ENCODE measurements at places on chromosomes 3 and 15.

GRCh38 chr3:26145769-26146168, 355.9 kb downstream of the OXSM start:
- DNase-seq: no peak

DNA sequence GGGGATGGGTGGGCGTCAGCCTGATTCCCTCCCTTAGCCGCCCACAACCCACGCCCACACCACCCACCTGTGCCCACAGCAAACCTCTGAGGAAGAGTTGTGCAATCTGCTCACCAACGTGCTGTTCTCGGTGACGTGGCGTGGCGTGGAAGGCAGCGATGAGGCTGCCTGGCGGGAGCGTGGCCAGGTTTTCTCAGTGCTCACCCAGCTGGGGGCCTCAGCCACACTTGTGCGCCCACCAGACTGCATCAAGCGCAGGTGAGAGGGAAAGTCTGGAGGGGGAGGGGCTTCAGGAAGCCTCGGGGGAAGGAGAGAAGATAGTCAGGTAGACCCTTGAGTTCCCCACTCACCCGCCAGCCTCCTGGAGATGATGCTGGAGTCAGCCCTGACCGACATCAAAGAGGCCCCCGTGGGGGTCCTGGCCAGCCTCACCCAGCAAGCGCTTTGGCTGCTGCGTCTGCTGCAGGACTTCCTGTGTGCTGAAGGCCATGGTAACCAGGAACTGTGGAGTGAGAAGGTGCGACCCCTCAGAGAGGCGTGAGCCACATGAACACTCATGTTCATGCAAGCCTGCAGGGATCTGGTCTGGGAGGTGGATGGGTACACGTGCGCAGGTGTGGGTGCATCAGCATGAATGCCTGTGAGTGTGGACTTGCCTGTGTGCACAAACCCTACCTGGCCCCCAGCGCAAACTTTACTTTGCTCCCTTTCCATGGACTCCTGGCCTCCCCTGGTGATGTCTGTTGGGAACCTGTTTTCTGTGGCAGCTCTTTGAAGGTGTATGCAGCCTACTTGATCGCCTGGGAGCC, 21.7 kb downstream of the NBEAL2 start:
- no peak for DNase-seq

DNA sequence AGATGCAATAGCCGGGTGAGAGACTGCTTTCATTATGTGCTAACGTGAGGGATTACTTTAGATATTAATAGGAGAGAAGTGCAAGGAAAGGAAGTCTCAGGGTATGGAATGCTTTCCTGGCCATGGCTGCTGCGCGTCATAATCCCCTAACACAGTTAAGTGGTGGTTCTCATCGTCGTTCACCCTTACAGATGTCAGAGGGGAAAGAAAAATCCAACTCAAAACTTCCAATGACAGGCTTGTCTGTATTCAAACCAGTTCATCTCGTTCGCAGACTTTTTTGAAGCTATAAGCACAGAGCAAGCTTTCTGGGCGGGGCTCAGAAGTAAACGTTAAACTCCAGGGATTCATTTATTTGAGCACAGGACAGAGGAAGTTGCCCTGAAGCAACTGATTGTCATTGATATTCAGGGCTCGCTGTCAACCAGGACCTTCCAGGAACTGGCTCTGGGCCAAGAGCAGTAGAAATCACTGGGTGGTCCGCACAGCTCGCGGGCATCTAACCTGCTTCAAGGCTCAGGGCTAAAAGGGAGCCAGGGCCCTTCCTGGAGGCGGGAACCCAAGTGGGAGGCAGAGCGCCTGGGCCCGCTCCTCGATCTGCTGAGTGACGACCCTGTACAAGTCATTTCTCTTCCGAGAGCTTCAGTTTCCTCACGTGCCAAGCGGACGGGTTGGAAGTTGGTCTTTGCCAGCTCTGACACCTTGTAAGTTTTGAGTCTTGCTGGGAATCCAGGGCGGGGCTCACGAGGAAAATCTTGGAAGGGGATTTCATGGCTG, 1.1 kb upstream of the LPP start:
- no peak for DNase-seq

DNA sequence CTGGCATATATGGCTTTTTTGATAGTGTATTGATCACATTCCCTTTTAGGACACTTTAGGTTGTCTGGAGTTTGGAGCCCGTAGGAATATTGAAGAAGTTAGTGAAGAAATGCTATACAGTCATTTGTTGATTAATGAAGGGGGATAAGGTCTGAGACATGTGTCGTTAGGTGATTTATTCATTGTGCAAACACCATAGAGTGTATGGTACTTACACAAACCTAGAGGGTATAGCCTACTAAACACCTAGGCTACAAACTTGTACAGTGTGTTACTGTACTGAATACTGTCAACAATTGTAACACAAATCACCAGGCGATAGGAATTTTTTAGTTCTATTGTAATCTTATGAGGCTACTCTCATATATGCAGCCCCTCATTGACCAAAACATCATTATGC, 3.3 kb downstream of the TPM1 start:
- no peak for DNase-seq

GRCh38 chr3:125080077-125080476, 24.3 kb upstream of the HEG1 start:
- DNase-seq: no peak

- DNase-seq: no peak
Measured at GRCh38 chr3:117398141-117398899, 688.7 kb downstream of the TUSC7 start.

- DNase-seq: no peak
Measured at GRCh38 chr15:38559636-38560307, 4.8 kb downstream of the RASGRP1 start.

- DNase-seq: no peak
Measured at GRCh38 chr15:70855764-70856163, 1.8 kb upstream of the LARP6 start.

DNA sequence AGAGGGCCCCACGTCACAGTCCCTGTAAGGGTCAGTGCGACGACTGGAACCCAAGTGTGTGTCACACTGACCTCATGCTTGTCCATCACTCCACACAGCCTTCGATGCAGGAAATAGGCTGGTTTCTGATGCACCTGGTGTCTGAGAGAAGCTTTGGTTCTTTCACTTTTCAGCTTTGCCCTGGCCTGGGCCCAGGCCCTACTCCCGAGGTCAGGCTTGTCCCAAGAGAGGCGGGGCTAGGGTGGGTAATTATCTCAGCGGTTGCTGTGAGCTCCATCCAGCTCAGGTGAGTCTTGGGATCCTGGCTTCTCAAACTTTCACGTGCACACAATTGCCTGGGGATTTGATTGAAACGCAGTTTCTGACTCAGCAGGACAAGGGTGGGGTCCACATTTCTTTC, 19.6 kb upstream of the CHRNB4 start:
- no peak for DNase-seq

- no peak for DNase-seq
Measured at GRCh38 chr3:26652164-26652563, 29.6 kb downstream of the LRRC3B start.

DNA sequence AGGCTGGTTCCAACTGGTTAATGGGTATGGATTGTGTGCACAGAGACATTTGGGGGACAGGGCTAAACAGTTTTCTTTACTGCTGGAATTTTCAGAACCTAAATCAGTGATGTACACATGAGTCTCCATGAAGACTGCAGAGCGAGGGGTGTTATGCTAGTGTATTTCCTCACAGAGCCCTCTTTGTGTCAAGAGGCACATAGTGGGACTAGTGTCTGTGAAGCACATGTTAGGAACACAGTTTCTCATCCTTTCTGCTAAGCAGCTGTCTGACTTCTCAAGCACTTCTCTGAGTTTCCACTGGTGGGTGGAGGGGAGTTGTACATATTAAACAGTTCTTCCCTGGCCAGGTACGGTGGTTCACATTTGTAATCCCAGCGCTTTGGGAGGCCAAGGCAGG, 9.4 kb upstream of the STARD5 start:
- no peak for DNase-seq

GRCh38 chr15:36458411-36458810, 121.0 kb upstream of the CDIN1 start:
- no peak for DNase-seq

- DNase-seq: no peak
Measured at GRCh38 chr3:23836536-23837230, 30.9 kb downstream of the UBE2E1 start.

- DNase-seq: peak; percentile 79
Measured at GRCh38 chr3:27590437-27591298, 106.5 kb upstream of the SLC4A7 start.

GRCh38 chr3:85228966-85229365, 270.2 kb downstream of the CADM2 start:
- DNase-seq: no peak

DNA sequence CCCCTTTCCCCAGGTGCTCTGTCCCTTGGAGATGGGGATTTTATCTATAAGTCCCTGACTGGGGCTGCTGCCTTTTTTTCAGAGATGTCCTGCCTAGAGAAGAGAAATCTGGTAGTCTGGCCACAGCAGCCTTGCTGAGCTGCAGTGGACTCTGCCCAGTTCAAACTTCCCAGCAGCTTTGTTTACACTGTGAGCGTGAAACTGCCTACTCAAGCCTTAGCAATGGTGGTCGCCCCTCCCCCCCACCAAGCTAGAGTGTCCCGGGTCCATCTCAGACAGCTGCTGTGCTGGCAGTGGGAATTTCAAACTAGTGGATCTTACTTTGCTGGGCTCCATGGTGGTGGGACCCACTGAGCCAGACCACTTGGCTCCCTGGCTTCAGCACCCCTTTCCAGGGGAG, 38.9 kb downstream of the TMEM266 start:
- no peak for DNase-seq

DNA sequence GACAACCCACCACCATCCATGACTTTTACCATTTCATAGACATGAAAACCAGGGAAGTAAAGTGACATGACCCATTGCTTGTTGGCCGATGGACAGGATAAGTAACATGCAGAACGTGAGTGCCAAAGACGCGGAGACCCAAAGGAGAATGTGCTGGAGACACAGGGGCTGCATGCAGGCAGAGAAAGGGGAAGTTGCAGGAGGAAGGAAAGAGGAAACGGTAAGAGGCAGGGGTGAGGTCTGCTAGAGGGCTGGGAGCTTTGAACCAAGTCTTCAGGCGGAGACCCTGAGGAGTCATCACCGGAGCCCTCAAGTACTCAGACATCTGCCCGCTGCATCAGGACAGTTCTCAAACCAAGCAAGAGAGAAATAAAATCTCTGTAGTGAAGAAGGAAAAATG, 34.9 kb downstream of the MAGEF1 start:
- no peak for DNase-seq

GRCh38 chr3:76638006-76638405, 401.9 kb upstream of the ROBO2 start:
- DNase-seq: no peak

DNA sequence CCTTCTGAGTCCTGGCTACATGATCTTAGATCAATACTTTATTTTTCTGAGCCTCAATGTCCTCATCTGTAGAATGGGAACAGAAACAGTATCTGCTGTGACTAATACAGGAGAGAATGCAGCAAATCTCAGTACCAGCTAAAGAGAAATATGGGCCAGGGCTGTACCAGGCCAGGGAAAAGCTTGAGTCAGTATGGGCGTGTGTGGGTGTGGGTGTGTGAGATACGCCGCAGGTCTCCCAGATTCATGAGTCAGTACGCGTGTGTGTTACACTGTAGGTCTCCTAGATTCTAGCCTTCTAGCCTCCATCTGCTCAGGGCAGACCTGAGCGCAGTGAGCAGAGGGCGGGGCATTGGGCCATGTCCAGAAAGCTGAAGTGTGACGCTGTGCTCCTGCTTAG, 15.2 kb downstream of the GNAI2 start:
- peak; percentile 42 for DNase-seq

GRCh38 chr15:29556380-29556779, 265.9 kb downstream of the TJP1 start:
- DNase-seq: no peak

GRCh38 chr15:94509259-94509658, 277.9 kb downstream of the MCTP2 start:
- DNase-seq: no peak

DNA sequence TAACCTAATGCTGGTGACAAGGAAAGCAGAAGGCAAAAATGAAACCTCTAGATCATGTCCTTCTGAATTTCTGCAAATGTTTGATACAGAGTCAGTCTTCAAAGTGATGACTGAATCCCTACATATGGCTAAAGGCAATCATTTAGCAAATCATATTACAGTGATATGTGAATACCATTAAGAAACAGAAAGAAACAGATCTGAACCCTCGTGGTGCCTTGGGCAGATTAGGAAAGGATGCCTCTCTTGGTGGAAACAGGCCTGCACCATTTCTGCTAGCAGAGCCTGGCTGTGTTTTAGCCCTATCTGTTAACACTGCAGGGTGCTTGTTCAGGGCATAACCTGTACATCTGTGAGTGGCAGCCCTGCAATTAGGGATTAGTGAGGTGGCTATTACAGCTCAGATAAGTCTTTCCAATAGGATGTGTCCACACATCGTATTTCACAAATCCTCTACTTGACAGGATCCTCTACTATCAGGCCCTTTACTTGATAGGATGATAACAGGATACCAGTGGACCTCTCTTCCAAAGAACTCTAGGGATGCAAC, 12.1 kb downstream of the SEC22C start:
- no peak for DNase-seq

- peak; percentile 46 for DNase-seq
Measured at GRCh38 chr3:87298111-87298718, 21.8 kb upstream of the POU1F1 start.

DNA sequence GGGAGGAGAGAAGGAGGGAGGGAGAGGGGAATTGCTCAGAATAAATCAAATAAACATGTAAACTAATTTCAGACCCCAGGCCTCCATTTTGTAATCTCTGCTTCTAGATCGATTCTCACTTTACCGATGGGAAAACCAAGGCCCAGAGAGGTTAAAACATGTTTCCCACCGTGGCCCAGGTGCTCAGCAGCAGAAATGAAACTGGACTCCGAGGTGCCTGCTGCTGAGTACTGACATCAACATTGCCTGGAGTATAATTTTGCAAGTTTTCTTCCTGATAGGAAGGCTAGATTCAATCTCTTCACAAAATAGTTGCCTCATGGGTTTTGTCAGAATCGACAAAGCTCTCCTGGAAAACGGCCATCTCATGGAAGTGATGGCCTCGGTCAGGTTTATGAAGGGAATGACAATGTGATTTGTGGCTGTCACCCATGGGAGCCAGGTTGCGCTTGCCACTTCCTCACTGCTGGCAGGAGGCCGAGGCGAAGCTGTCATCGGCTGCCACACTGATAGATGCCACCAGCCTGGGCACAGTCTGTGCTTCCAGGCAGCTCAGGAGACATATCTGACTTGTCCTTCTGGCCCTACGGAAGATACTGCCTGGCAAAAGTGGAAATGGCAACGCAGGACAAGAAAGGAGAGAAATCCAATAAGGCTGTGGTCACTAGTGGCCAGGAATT, 133.1 kb upstream of the LRRN1 start:
- no peak for DNase-seq

DNA sequence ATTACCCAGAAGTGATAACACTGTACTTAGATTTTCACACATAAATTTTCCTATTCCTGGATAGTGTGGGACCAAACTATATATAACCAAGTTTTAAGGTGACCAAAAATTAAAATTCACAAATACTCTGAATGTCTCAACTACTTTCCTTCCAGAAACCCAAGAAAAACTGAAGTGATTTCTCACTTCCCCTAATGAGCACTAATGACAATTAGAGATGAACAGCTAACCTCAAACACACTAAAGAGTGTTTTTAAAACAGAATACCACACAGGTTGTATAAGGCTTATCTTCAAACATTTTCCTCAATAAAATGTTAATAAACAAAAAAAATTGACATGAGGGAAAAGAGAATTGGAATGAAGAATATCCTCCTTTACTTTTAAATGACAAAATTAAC, 188.2 kb downstream of the ZBTB20 start:
- DNase-seq: no peak

GRCh38 chr3:188584162-188584529, 430.2 kb downstream of the LPP start:
- peak; percentile 61 for DNase-seq

- DNase-seq: peak; percentile 61
Measured at GRCh38 chr15:64461721-64462162, 1.4 kb downstream of the ZNF609 start.

GRCh38 chr3:41329881-41330280, 130.6 kb downstream of the CTNNB1 start:
- no peak for DNase-seq
